H7 (cell line): ENCODE measurements at places on chromosomes 6 and 20.

GRCh38 chr6:106870069-106870468 lies 104.5 kb downstream of the CD24 start:
- DNase-seq: no peak

- DNase-seq: no peak
Observed at GRCh38 chr20:58251979-58252591, 23.6 kb upstream of the ANKRD60 start.

GRCh38 chr6:31336896-31337496 lies 20.0 kb downstream of the HLA-B start:
- DNase-seq: no peak

GRCh38 chr6:64290867-64291266 lies 655.3 kb downstream of the PHF3 start:
- DNase-seq: no peak

DNA sequence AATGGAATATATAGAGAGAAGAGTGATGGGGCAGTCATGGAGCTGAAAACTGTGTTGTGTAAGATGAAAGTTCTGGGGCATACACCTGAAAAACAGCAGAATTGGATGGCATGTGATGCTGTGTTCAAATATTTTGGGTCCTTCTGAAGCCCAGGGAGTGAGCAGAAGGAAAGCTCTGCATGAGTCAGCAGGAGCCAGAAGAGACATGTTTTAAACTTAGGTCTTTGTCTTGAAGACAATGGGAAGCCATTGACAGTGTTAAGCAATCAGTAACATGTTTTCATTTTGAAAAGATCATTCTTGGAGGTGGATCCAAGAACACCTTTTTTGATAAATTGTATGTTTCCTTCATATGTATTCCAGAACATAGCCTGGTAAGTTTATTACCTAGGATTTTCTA lies 38.9 kb upstream of the MAFB start:
- no peak for DNase-seq

DNA sequence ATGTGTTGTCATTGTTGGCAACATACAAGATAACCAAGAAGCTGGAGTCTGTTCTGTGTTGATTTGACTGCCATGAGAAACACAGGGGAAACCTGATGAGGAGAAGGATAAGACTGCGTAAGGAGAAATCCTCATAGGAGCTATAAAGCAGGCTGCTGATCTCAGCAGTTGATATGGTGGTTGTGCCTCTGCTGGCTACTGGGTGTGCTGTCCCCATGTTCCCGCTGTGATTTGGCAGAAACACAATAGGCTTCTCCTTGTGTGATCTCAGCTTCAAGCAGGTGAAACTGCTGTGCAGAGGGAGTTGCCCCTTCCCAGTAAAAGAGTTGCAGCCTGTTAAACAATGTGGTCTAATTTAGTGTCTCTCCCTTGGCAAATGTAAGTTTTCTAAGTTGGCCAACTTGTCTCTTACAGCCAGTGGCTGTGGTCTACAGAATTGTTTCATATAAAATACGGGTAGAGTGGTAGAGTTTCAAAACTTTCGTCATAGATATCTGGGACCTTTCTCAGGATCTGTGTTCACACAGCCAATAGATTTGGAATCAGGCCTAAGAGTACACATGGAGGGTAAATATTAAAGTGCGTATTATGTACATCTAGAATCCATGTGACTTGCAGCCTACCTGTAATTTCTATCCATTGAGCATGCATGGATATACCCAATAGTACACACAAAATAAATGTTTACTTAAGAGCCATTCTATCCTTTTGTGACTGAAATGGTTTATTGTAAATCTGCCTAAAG lies 78.4 kb downstream of the RNF144B start:
- DNase-seq: no peak

DNA sequence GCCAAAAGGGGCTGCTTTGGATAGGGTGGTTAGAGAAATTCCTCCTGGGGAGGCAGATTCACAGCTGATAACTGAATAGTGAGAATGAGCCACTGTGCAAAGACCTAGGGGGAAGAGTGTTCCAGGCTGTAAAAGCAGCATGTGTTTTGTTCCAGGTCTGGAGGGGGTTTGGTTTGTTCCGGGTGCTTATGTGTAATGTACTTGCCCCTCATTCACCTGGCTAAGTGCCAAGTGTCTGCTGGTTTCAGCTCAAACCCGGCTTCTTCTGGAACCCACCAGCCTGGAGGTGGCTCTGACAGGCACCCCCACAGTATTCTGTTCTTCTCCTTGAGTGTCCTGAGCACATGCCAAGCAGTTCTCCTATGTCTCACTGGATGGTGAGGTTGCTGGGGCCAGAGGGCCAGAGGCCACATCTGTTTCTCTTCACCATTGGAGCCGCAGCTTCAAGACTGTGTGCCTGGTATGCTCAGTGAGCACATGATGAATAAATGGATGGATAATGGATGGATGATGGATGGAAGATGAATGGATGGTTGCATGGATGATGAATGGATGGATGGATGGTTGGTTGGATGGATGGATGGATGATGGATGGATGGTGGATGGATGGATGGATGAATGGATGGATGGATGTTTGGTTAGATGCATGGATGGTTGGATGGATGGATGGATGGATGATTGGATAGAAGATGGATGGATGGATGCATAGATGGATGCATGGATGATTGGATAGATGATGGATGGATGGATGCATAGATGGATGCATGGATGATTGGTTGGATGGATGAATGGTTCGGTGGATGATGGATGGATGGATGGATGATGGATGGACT lies 227.6 kb downstream of the BMP7 start:
- no peak for DNase-seq

DNA sequence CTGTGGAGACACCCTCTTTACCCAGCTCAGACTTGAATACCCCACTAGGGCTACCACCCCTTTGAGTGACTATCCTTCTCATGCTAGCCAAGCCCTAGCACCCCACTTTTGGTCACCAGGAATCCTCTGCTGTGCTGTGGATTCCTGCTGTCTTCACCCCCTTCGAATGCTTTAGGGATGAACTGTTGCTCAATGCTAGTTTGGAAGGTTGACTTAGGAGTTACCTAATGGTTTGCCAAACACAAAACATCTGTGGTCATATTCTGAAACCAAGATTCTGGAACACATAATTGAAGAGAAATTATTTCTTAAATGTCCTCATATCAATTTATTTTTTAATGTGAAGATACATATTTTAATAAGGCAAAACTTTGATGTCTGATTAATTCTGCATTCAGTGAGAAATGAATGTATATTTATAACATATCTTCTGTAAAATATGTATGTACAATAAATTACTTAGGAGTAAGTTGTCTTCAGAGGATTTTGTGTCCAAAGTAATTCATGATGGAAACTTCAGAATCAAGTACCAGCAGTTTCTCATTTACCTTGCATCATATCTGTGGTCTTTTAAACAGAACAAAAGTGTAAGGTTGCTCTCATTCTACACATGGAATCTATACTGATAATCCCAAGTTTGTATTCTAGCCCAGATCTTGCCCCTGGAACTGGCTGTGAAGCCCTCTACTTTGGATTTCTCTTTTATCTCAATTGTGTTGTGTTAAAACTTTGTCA lies 46.9 kb downstream of the TMEM200A start:
- no peak for DNase-seq
